ENCODE measurements at places on chromosomes 4 and X.

GRCh38 chr4:74635074-74635473 is 159.2 kb downstream of the BTC start:
- no peak for DNase-seq

GRCh38 chr4:48746608-48747362 is 33.3 kb downstream of the FRYL start:
- DNase-seq: no peak

GRCh38 chr4:53055274-53055673 is 193.2 kb downstream of the RASL11B start:
- no peak for DNase-seq

GRCh38 chr4:136183513-136183912 is 1348.8 kb downstream of the PCDH18 start:
- no peak for DNase-seq

- no peak for DNase-seq
Measured at GRCh38 chr4:100188829-100189228, 1.4 kb downstream of the DDIT4L start.

DNA sequence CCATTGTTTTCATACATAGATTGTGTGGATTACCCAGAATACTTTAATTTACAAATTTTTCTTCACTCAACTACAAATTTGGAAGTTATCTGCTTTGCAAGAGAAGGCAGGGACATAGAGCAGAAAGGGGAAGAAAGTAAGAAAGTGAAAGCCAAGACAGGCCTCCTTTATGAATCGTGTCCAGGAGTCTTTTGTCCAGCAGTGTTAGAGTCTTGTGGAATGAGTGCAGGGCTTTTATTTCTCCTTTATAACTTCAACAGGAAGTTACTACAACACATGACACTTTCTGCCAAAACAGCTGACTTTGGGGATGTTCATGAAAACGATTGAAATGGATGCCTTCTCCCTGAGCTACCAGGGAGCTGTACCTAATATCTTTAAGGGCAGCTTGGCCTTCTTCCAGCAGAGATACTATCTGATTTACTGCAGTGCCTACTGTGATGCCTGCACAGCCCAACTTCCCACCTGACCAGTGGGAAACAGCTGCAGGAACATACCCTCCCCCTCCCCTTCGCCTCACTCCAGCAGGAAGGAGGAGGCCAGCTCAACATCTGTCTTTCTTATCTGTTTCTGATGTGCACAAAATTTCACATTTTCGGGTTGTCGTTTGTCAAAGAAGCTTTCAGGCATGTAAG is 557.7 kb upstream of the SLIT2 start:
- no peak for DNase-seq

GRCh38 chr4:150540959-150541360 is 41.0 kb upstream of the MAB21L2 start:
- no peak for DNase-seq

DNA sequence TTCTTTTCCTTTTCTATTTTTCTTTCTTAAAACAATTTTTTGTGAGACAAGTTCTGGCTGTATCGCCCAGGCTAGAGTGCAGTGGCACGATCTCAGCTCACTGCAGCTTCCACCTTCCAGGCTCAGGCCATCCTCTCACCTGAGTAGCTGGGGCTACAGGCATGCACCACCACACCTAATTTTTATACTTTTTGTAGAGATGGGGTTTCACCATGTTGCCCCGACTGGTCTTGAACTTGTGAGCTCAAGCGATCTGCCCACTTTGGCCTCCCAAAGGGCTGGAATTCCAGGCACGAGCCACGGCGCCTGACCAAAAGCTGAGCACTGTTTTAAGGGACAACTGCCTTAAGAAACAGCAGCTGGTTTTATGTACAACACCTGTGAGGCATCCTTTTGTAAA is 9.3 kb upstream of the NAT8L start:
- no peak for DNase-seq

- no peak for DNase-seq
Measured at GRCh38 chr4:47719576-47719975, 118.3 kb downstream of the CORIN start.

All from CD14-positive monocyte (primary cell).